ENCODE measurements at places on chromosomes 1 and 21.

DNA sequence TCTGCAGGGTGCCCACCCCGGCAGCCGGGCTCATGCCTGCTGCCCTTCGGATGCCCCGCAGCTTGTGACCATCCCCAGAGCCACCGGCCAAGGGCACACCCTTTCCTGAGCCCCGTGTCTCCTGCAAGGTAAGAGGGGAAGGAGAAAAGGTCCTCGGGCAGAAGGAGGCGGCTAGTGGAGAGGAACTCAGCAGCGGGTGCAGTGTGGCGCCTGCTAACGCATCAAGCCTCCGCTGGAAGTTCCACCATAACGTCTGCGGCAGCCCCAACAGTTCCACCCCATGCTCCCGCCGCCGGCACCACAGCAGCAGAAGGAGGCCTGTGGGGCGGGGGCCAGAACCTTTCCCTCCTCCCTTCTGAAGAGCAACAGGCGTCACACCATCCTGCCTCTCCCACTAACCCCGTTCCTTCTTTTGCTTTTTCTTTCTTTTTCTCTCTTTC is 990 bp downstream of the VWA5B1 start:
- DNase-seq = no peak

DNA sequence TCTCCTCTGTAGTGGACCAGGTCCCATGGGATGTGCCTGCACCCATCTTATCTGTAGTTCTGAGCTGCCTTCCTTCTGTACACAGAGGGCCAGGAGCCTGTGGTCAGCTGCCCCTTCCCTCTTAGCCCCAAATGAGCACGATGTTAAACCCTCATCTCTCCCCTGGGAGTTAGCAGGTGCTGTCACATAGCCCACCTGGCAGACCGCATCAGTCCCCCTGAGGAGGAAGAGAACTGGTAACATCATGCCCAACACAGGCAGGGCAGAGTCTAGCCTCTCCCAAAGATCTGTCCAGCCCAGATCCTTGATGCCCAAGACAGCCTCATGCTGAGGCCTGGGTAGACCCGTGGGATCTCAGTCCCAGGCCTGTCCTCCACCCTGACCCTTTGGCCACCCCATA is 4.7 kb downstream of the TIE1 start:
- no peak for DNase-seq

DNA sequence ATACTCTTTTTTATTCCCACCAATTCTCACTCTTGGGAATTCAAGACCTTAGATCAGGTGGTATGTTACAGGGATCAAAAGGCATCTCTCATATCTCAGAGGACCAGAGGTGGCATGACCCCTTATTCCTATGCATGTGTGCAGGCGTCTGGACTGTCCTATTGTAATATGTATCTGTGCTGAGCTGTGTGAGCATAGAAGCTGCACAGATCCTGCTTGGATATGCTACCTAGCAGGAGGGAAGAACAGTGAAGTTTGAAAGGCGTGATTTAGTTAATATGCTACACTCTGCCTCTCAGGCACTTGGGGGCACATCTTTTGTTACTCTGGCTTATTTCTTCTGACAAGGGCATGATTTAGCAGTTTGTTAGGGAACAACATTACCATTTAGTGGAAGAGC is 86.7 kb upstream of the ZRANB2 start:
- DNase-seq = no peak

GRCh38 chr1:28144203-28145135 is 32.0 kb downstream of the PTAFR start:
- peak; percentile 36 for DNase-seq

- DNase-seq = no peak
Observed at GRCh38 chr1:228108055-228108690, 926 bp downstream of the MRPL55 start.

DNA sequence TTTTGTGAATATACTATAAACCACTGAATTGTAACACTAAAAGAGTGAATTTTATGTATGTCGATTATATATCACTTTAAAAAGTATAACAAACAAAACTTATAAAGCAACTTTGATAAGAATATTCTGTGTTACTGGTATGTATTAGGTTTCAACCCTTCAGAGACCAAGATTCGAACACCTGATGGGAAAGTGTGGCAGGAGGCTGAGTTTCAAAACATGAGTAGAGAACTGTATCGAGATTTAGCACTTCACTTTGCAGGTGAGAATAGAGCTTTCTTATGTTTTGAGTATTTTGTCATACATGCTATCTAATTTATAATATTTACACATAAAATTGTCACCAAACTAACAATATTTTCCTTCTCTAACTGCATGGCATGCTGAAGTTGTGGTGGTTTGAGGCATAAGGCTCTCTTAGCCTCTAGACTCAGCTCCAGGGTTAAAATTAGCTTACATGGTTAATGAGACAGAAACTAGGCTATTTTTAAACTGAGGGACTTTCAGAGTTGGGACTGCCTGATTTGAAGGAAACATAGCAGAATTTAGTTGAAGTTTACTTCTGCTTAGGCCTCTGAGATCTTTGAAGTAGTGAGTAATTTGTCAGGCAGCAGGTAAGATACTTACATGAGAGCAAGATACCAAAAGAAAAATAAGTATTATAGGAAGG is 48.6 kb downstream of the CEP350 start:
- DNase-seq = no peak

DNA sequence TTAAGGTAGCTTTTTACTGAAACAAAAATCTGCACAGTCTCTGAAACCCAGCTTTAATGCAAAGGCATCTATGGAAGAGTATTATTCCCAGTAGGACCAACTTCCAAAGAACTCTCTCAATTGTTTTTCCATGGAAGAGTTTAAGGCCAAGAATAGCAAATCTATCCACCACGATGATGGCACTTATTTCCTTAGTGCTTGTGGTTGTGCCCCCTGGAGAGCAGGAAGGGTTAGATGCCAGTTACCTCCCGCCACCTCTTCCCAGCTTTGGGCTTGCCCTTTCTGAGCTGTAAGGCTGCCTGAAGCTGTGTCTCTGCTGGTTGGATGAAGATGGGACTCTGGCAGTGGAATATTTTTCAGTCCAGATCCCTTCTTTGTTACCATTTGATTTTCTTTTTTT is 4.8 kb upstream of the ATP1A1 start:
- no peak for DNase-seq

GRCh38 chr1:227885135-227885647 is 62.5 kb downstream of the WNT9A start:
- no peak for DNase-seq

- DNase-seq = peak; percentile 85
Observed at GRCh38 chr1:85464497-85465098, 361 bp downstream of the DDAH1 start.

DNA sequence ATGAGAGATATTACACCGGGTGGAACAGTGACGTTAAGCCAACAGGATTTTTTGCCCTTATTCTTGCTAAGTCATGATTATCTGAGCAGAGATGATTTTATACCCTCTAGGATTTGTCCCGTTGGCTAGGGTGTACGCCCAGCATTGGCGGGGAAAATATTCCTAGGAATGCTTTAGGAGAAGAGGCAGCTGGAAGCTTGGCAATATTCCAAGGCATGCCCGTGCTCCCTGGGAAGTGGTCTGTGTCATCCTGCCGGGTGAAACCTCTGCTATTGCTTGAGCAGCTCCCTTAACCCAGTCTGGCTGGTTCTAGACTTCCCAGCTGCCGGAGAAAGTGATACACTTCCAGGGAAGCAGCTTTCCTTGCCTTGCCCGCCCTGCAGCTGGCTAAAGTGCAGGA is 16.2 kb downstream of the CHRNB2 start:
- no peak for DNase-seq

- DNase-seq = no peak
Observed at GRCh38 chr1:17023102-17023501, 11.4 kb upstream of the ATP13A2 start.

DNA sequence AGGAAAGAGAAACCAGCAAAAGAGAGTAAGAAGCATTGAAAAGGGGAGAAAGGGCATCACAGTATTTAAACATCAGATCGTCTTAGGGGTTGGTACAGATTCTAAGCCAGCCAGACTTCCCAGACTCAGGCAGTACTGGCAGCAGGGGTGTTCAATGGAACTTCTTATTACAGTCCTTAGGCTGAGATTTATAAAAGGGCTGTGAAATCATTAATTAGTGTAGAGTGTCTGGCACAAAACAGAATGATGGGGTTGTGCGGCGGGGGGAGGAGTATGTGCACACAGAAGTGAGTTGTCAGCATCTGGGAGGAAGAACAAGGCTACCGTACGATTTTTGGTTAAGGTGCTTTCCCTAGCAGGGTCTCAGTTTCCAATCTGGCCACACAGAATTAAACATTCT is 38.2 kb downstream of the ARHGEF11 start:
- no peak for DNase-seq

GRCh38 chr1:33078030-33078591 is 2.8 kb upstream of the AZIN2 start:
- DNase-seq = no peak

Data from AG08396 (cell line).